ENCODE measurements at places on chromosomes 16 and 17.

DNA sequence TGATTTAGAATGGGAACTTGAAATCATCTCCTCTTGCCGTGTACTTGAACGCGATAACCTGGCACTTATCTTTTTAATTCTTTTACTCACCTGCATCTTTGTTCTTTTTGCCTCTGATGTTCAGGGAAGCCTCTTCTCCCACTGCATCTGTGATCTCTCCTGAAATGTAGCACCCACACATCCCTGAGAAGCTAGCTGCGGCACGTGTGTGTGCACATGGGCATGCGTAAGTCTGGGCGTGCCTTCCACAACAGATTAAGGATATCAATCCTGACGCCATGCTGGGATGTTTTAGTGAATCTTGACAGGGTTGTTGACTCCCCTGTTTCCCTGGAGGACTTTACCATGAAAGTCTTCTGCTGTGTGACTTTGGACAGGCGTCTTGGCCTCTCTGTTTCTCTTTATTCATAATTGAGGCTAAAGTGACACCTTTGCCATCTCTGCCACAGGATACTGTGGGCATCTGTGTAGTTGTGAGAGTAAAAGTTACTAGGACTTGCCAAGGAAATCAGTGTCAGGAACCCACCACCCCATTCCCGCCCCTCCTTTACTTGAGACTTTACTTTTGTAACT lies 20.5 kb downstream of the IL4R start:
- DNase-seq, result no peak

GRCh38 chr16:73048292-73049080 lies 558 bp upstream of the ZFHX3 start:
- no peak for DNase-seq

- DNase-seq, result no peak
Measured at GRCh38 chr17:14330492-14330962, 29.6 kb downstream of the HS3ST3B1 start.

GRCh38 chr17:78870621-78871020 lies 30.0 kb upstream of the USP36 start:
- no peak for DNase-seq

DNA sequence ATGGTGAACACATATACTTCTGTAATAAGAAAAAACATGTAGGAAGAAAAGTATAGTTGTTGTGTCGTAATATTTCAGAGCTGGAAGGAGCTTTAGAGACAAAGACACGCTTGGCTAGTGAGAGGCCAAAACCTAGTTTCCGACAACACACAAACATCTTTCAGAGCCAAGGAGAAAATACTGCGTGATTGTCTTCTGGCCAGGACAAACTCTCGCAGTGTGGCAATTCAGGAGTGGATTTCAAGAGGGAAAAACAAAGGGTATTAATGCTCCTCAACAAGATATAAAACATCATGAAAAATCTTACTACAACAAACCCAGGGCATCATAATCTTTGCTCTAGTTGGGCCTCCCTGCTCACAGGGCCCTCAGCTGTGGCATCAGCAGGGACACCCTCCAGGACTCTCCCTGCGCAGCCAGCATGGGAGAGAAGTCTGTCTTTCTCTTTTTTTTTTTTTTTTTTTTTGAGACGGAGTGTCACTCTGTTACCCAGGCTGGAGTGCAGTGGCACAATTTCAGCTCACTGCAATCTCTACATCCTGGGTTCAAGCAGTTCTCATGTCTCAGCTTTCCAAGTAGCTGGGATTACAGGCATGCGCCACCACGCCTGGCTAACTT lies 66.4 kb downstream of the CYB5B start:
- no peak for DNase-seq

DNA sequence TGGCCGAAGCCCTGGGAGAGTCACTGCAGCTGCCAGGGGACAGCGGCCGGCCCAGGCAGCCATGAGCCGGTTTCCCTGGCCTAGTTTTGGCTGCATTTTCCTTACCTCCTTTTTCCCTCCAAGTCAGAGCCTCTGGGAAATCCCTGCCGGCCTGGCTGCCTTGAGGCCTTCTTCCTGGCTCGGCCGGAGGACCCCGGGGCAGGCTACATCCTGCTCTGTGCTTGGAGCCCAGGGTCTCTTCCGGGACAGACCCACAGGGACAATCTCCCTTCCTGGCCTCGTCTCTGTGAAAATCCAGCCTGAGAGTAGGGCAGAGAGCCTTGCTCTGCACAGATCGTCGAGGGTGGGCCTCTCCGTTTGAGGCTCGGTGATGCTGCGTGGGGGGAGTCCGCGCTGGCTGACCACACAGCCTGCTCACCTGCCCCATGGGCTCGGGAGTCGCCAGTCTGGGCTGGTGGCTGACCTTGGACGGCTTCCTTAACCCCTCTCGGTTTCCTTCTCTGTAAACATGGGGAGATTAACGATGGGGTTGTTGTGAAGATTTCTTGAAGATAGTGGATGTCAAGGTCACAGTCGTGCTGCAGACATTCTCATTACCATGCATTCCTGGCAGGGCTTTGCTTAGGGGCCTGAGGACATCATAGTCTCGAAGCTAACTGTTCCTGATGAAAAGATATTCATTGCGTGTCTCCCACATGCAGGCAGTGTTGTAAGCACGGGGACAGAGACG lies 34.8 kb upstream of the CIBAR2 start:
- no peak for DNase-seq

DNA sequence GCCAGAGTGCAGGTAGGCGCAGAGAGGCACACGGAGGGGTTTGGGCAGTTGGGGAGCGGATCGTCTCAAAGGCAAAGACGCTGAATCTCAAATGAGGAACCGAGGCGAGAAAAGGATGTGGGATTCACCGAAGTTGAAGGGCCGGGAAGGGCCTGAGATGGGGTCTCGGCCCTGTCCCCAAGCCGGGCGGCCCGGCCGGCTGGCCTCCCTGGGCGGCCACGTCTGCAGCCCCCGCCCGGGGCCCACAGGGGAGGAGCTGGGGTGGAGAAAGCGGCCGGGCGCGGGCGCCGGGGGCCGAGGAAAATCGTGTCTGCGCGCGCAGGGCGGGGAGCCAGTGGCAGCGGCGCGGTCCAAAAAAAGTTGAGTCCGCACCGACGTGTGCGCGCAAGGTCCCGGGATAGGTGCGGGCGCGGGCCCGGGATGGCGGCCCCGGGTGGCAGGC lies 458 bp downstream of the SLC12A4 start:
- DNase-seq, result no peak

- peak; percentile 61 for DNase-seq
Measured at GRCh38 chr17:79391376-79392233, 219.2 kb downstream of the RBFOX3 start.

- peak; percentile 68 for DNase-seq
Measured at GRCh38 chr17:60601447-60602384, 1.7 kb downstream of the PPM1D start.

DNA sequence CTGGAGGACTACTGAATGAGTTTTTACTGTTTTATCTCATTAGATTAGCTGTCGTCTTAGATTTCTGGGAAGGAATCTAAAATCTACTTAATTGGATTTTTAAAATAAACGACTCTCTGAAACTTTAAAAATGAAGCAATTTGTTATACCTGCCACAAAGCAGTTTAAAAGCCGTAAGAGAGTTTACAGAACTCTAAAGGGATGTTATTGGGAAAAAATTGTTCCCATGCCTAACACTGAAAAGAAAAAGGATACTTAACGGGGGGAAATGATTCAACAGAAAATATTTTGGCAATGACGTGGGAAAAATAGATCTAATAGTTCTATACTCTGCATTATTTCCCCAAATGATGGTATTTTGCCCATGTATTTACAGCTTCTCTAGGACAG lies 27.0 kb downstream of the ARHGAP17 start:
- DNase-seq, result no peak

- no peak for DNase-seq
Measured at GRCh38 chr17:77508047-77508715, 367.4 kb downstream of the SEC14L1 start.

DNA sequence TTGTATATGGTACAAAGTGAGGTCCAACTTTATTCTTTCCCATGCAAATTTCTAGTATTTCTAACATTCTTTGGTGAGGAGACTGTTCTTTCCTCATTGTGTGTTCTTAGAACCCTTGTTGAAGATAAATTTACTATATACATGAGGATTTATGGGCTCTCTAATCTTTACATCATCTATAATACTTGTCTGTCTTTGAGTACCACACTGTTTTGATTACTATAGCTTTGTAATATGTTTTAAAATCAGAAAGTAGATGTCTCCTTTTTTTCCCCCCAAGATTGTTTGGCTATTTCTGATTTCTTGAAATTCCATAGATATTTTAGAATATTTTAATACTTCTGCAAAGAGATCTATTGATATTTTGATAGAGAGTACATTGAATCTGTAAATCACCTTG lies 23.7 kb downstream of the ZNF267 start:
- no peak for DNase-seq

DNA sequence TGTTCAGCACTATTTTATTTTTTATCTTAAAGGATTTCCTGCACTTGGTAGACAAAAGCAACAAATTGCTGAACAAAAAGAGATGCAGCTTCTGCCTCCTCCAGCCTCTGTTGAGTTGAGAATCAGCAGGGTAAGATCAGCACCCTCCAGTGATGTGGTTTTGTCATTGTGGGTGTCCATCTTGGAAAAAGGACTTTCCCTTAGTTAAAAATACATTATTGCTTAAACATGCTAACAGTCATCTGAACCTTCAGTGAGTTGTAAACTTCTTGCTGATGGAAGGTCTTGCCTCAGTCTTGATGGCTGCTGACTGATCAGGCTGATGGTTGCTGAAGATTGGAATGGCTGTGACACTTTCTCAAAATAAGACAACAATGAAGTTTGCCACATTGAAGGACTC lies 101.2 kb downstream of the PHKB start:
- no peak for DNase-seq

DNA sequence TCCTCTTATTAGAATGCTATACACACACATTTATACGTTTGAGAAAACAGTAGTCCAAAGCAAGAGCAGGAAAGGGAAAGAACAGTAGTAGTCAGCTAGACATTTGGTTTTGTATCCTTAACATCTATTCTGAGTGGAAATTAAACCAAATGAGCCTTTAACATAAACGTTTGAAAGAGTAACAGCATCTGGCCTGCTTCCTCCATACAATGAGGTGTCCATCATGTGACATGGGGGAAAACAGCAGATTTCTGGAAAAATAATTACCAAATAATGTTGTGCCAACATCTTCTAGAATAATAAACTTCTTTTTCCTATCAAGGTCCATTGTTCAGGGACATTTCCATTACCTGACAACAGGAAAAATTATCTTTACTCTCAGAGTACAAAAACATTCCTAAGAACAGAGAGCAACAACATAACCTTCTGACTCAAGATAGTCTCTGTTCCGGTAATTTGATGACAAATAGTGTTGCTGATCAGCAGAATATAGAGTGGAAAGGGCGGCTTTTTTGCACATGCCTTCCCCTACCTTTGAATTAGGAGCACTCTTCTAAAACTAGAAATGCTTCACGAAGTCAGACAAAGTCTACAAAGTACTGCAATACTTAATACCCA lies 20.2 kb downstream of the CYTH1 start:
- DNase-seq, result no peak

- no peak for DNase-seq
Measured at GRCh38 chr17:74690409-74690825, 22.3 kb downstream of the CD300LF start.

- DNase-seq, result no peak
Measured at GRCh38 chr17:63475491-63476412, 1.1 kb upstream of the ACE start.

DNA sequence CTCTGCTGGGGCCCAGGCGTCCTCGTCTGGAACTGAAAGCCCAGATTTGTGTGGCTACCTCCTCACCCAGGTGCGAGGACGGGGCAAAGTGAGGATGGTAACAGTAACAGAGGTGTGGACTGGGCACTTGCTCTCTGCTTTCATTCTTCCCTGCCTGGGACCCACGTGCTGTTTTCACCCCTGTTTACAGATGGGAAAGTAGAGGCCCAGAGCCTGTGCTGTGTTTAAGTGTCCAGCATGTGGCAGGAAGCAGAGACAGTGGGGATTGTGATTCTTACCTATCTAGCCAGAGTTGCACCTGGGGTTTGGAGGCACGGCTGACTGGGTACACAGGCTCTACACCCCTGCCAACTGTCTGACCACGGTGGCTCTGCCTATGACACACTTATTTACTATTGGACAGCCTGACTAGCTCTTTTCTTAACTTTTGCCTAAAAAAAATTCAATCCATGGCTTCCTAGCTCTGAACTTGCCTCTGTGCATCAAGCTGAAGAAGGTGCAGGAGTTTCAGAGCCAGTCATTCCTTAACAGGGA lies 155.4 kb downstream of the CLEC16A start:
- DNase-seq, result no peak

DNA sequence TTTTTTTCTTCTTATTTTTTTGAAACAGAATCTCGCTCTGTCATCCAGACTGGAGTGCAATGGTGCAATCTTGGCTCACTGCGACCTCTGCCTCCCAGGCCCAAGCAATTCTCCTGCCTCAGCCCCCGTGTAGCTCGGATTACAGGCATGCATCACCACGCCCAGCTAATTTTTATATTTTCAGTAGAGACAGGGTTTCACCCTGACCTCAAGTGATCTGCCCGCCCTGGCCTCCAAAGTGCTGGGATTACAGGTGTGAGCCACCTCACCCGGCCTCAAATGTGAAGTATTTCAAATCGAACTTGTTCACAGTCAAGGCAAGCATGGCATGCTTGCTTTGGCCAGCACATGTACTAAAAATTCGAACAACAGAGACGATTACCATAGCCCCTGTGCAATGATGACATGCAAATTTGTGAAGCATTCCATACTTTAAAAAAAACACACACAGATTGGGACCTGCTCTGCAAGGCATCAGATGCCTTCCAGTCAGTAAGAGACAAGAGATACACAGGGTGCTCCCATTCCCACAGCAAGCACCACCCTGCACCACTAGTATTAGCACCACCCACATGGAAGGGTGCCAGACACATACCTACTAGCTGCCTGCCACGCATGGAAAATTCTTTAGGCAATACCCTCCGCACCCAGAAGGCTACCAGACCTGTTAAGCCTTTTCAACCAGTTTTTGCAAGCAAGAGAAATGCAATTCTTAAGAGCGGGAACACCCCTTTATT lies 47.2 kb downstream of the ANKRD11 start:
- DNase-seq, result peak; percentile 51

DNA sequence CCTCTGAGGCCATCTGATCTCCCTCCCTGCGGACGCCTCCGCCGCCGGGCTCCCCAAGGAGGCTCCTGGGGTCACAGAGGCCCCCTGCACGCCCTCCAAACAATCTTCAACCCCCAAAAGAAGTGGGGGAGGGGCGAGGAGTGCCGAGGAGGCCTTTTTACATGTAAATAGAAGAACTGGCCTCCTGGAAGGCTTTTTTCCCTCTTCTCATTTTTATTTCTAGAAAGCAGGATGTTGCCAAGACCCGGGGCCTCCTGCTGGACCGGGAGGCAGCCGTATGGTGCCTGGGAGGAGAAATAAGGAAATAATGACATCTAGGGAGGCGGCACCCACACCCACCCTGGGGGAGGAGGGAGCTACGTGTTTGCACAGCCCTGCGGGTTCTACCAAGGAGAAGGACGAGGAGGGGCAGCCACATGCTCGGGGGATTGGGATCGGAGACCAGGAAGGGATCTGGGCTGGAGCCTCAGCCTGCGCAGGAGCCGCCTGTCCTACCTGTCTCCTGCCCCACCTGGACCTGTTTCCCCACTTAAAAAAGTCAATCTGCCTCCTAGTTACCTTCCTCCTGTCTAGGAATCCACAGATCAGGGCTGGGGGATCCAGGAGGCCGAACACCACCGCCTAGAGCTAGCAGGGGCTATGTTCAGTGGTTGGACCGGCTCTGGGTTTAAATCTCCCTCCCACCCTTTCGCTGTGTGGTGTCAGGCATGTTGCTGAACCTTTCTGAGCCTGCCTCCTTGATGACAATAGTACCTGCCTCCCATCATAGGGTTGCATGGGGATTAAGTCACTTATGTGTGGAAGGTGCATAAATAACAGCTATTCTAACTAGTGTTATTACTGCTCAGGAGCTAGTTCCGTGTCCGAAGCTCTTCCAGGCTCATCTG lies 175.7 kb upstream of the GSE1 start:
- DNase-seq, result no peak

- DNase-seq, result no peak
Measured at GRCh38 chr17:12522336-12522735, 143.4 kb upstream of the MYOCD start.

Measured in NCI-H460 (cell line).